ENCODE measurements at places on chromosomes 6 and 20.
A peak's percentile ranks its signal among the peaks of the same experiment; 100 is the strongest.

GRCh38 chr6:162251257-162251656 is 476.3 kb downstream of the PRKN start:
- DNase-seq: peak; percentile 3

GRCh38 chr6:45587229-45588060 is 209.7 kb upstream of the SUPT3H start:
- DNase-seq: no peak

DNA sequence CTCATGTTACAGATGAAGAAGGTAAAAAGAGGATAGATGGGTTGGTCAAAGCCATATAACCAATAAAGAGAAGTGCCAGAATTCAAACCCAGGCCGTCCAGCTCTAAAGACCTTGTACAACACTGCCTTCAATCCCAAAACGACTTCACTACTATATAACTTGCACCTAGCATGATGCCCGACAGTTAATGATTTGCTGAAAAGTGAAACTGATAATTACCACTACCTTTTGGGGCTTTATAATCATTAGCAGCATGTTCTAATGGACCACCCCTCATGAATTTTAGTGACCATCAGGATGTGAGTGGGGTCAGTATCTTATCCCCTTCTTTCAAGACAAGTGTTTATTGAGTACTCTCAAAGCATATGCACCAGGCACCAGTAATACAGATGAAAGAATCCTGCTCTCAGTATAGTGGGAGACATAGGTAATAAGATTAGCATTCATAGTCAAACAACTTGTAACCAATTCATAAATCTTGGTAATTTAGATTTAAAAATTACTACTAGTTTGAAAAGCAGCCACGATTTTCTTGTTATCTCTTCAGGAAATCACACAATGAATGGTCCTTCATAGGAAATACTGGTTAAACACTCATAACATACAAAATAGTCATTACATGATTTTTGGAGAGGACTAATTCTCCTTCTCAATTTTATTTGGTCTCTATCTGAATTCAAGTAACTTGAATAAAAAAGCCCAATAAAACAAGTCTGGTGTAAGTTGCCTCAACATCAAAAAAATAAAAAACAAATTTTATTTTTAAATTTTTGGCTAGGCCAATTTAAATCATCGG is 98.0 kb downstream of the EPB41L2 start:
- no peak for DNase-seq

- no peak for DNase-seq
Measured at GRCh38 chr6:20589266-20589665, 55.0 kb downstream of the CDKAL1 start.

- DNase-seq: no peak
Measured at GRCh38 chr20:50582092-50582491, 71.9 kb downstream of the PTPN1 start.

- DNase-seq: no peak
Measured at GRCh38 chr20:49620364-49621240, 52.7 kb upstream of the PTGIS start.

DNA sequence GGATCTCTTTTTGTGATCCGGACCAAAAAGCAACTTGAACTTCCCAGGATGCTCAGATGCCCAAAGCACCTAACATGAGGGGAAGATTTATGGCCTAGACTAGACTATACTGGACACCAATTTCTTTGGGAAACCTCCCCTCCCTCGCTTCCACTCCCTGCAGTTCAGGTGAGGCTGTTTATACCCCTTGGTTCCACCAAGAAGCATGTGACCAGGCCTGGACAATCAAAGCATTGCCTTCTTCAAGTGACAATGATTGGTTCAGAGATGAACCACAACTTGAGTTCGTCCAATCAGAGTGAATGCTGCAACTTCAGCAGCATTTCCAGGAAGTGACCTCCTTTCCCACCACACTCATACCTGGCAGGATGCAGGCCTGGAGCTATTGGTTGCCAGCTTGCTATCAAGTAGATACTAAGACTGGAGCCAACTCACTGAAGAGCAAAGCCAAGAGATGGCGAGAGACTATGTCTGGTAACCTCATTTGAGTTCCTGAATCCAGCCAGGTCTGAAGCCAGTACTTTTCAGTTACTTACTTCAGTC is 45.6 kb upstream of the SLC9A8 start:
- no peak for DNase-seq

- DNase-seq: no peak
Measured at GRCh38 chr20:8066662-8067061, 47.1 kb upstream of the TMX4 start.

DNA sequence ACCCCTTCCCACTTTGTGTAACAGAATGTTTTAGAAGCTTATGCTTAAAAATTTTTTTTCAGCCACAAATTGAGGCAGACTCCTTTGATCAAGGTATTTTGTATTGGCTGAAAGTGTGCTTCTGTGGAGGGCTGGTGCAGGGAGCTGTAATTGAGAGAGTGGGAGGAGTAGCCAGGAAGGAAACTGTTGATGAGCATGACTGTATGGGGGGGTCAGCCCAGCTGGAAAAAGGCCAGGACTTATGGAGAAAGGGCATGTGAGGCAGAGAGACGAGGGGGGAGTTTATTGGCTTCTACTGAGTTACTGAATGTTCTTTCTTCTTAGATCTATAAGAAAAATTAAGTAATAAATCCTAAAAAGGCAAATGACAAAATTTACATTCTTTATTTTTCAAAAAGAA is 13.4 kb downstream of the RFPL4B start:
- peak; percentile 59 for DNase-seq

DNA sequence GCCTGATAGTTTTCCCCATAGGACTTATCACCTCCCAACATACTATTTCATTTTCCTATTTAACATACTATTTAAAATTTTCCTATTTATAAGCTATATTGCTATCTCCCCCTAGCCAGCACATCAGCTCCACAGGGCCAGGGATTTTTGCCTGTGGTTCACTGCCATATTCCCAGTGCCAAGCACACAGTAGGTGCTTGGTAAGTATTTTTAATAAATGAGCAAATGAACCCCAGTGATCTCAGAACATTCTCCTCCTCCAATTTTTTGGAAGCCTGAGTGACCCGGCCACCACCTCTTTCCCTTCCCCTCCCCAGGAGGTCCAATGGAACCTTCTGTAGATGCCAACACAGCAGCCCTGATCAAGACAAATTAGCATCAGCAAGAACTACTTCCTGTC is 33.3 kb downstream of the NFATC2 start:
- DNase-seq: no peak

GRCh38 chr6:41966214-41966920 is 24.8 kb upstream of the CCND3 start:
- no peak for DNase-seq

GRCh38 chr20:24045621-24046318 is 57.2 kb upstream of the GGTLC1 start:
- DNase-seq: no peak

GRCh38 chr20:698276-698675 is 22.7 kb upstream of the SCRT2 start:
- DNase-seq: no peak

GRCh38 chr6:54730767-54731630 is 115.6 kb upstream of the FAM83B start:
- no peak for DNase-seq

DNA sequence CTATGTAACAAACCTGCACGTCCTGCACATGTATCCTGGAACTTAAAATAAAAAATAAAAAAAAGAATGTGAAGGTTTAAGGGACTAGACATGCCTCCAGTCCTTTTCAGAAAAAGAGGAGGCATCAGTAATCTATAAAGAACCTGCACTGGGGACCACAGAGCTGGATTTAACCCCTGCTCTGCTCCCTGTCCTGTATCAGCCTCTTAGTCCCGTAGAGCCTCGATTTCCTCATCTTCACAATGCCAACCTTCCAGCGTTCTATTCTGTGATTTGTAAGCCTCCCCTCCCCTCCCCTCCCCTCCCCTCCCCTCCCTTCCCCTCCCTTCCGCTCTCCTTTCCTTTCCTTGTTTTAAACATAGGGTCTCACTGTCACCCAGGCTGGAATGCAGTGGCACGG is 31.1 kb upstream of the TMEM181 start:
- DNase-seq: no peak

- DNase-seq: no peak
Measured at GRCh38 chr20:39574061-39574460, 611.9 kb downstream of the DHX35 start.

DNA sequence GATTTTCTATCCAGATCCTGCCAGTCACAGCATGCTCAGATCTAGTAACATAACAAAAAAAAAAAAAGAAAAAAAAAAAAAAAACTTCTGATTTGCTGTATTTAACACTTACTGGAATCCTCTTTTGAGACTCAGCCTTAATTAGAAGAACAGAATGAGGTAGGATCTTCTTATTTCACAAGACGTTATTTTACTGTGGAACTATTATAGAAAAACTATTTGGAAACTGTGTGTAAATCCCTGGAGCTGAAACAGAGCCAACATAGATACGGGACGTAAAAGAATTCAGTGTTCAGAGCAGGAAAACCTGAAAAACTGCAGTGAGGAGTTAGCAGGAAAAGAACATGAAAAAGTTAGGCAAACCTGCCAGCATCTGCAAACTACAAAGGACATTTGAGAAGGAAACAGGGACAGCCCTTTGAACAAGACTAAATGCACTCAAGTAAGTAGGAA is 3.4 kb upstream of the ZNF217 start:
- no peak for DNase-seq

GRCh38 chr20:63651942-63652191 is 1.4 kb downstream of the STMN3 start:
- no peak for DNase-seq

- DNase-seq: peak; percentile 38
Measured at GRCh38 chr6:56595490-56596122, 47.1 kb downstream of the DST start.

DNA sequence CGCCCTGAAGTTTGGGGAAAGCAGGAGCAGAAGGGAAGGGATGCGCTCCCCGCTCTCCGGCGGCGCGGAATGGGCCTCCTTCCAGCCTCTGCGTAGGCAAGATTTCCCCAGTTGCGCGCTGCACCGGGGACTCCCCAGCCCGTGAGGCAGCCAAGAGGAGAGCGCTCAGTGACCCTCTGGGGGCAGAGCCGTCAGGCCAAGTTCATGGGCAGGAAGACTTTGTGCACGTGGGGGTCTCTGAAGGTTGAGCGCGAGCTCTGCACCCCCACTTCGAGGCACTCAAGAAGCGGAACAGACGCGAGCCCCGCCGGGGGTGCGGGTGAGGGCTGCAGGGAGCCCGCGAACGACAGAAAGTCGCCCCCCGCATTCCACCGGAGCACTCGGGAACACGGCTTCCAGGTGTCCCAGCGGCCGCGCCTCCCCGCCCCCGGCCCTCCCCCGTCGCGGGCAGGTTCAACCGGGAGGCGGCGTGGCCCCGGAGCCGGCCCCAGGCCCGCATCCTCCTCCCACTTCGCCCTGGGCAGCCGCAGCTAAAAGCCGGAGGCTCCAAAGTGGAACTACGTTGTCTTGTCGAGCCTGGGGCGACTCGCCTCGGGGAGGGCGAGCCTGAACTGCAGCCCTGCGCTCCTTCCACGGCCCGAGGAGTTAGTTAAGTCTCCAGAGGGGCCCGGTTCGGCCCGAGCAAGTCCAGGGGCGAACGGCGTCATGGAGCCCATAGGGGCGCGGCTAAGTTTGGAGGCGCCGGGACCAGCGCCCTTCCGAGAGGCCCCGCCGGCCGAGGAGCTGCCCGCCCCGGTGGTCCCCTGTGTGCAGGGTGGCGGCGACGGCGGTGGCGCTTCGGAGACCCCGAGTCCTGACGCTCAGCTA is at the start of gene PPP1R3G:
TSS of gene PPP1R3G (plus strand) at position 561 of the 867 bp plus-strand sequence. CDS start at position 706, 145 bp downstream.
- DNase-seq: peak; percentile 57

- DNase-seq: peak; percentile 69
Measured at GRCh38 chr6:36160147-36160760, 29.9 kb downstream of the MAPK13 start.

DNA sequence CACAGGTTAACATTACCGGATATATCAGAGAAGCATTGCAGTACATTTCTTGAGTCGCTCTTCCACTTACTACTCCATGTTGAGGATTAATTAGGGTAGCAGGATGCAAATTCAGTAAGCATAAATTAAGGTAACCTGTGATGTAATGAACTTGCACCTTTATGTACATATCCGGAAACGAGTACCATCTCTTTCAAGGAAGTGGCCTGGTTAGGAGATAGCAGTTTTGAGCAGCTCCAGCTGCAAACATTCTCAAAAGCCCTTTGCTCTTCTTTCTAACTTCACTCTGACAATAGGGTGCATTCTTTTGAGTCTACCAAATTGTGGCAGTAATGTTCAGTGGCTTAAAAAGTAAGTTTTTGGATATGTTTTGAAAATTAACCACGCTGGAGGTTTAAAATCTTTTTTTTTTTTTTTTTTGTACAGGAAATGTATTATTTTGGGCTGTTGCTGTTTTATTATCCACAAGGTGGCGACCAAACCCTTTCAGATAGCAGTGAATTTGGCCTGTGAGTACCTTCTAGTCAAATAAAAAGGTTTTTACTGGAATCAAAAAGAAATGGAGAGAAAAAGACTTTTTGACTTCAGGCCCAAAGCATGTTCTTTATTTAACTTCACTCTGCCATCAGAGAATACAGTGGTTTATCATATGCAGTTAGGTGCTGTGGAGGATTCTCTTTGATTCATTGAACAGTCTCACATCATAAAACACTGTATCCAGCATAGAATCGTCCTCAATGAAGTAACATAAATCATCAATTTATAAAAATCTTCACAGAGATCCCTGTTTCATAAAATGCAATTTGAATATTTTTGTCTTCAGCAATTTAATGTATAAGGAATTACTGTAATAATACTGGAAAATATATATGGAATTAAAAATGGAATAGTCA is 8.9 kb downstream of the FAM217B start:
- peak; percentile 67 for DNase-seq

- no peak for DNase-seq
Measured at GRCh38 chr6:96716221-96716620, 121.1 kb downstream of the GPR63 start.

DNA sequence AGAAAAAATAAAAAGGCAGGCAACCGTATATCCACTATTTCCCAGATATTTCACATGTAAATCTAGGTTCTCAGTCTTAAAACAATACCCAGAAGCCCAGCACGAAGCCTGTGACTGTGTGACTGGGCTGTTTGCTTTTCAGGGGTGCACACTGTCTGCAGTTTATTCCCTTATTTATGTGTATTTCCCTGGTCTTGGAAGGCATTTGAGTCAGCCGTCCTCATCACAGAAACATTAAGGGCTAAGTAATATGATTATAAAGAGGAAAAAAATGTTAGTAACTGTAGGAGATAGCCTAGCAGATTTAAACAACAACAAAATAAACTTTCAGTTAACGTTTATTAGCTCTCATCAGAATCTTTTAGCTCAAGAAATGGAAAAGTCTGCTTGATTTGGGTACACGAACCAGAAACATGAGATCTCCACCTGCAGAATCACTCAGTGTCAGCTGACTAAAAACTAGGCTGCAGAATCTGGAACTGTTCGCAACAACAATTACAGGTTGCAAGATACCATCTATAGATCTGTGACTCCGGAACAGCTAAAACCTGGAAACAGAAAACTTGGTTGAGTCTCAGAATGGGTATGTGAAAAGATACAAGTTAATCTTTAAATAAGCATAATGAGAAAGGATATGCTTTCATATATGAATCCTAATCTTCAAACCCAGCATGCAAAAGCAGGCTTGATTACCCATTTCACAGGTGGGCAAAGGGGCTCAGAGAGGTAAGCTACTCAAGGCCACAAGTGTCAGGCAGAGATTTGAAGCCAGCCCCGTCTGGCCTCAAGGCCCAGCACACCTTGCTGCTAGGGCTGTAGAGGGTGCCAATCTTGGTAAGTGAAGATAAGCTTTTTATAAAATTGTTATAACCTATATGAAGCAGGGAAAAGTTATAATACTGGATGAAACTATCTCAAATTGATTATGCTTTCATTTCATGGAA is 21.1 kb downstream of the GCLC start:
- DNase-seq: no peak

- DNase-seq: no peak
Measured at GRCh38 chr6:81735756-81736380, 16.6 kb downstream of the TENT5A start.
